ENCODE measurements at places on chromosomes 2 and 18. TPM values are rescaled to one million over a fixed set of nuclear protein-coding genes. Genes with fewer than 3 reads are reported as not detected.
A peak's percentile ranks its signal among the peaks of the same experiment; 100 is the strongest.

GRCh38 chr2:152562198-152562884, 154.9 kb downstream of the PRPF40A start:
- H3K27ac ChIP-seq: no peak overlapping the region
- H3K4me1 ChIP-seq: no peaks in the 10 kb centered on the region
- DNase-seq: no peak
- no peak overlapping the region for H3K4me3 ChIP-seq
- H3K27me3 ChIP-seq: no peaks in the 10 kb centered on the region

GRCh38 chr18:51039138-51040112, 9.4 kb downstream of the SMAD4 start:
- no peak overlapping the region for H3K4me3 ChIP-seq
- peaks cover 4% of the 10 kb centered on the region for H3K36me3 ChIP-seq

GRCh38 chr18:9823805-9824473, 61.8 kb upstream of the TXNDC2 start:
- H3K27ac ChIP-seq: peak overlapping the region; percentile 82
- H3K4me3 ChIP-seq: no peak overlapping the region
- no peak for DNase-seq
- H3K27me3 ChIP-seq: no peaks in the 10 kb centered on the region

DNA sequence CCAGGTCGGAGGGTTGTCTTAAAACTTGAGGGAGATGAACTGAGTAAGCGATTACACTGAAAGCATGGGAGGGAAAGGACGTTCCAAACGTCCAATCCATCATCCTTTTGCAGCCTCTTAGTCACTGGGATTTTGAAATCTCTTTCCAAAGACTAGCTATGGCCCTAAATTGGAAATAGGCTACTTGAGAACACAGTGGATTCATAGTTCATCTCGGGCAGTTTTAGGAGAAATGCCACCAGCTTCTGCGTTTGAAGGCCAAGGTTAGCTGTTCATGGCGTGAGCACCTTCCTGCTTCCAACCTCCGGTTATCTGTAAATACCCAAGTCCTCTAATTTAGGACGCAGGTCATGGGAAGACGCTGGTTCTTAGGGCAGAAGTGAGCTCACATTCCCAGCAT, 821 bp upstream of the EML6 start:
- no peak for DNase-seq
- peak overlapping the region; percentile 73 for H3K27ac ChIP-seq
- no peaks in the 10 kb centered on the region for H3K36me3 ChIP-seq
- H3K27me3 ChIP-seq: no peaks in the 10 kb centered on the region
- H3K4me3 ChIP-seq: peak overlapping the region; percentile 81

GRCh38 chr2:145572238-145572637, 1052.3 kb upstream of the ZEB2 start:
- no peak overlapping the region for H3K27ac ChIP-seq
- H3K4me3 ChIP-seq: no peak overlapping the region
- no peaks in the 10 kb centered on the region for H3K4me1 ChIP-seq
- H3K27me3 ChIP-seq: no peaks in the 10 kb centered on the region
- H3K36me3 ChIP-seq: no peaks in the 10 kb centered on the region

DNA sequence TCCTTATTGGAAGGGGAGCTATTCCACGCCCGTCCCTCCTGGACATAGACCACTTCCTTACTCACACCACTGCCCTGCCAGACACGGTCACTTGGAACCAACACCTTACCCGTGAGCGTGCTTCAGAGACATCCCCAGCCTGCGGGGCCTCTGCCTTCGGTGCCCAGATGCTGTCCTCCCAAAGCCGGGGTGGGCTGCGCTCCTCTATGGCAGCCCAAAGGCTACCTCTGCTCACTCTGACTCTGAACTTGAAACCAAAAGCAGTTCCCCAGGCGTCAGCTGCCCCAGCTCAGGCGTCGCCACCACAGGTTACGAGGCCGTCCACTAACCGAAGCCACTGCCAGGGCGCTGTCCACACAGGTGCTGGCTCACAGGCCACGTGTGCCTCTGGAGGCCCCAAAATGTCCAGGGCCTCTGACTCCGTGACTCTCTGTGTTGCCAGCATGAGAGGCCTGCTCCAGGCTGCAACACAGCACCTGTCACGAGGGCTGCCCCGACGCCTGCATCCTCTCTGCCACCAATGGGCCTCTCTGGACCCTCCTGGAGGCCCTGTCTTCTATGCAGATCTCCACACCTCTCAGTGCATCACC, 23.8 kb downstream of the HDAC4 start:
- no peaks in the 10 kb centered on the region for H3K27me3 ChIP-seq
- H3K4me1 ChIP-seq: peaks cover 3% of the 10 kb centered on the region
- peaks cover 4% of the 10 kb centered on the region for H3K36me3 ChIP-seq
- DNase-seq: no peak

DNA sequence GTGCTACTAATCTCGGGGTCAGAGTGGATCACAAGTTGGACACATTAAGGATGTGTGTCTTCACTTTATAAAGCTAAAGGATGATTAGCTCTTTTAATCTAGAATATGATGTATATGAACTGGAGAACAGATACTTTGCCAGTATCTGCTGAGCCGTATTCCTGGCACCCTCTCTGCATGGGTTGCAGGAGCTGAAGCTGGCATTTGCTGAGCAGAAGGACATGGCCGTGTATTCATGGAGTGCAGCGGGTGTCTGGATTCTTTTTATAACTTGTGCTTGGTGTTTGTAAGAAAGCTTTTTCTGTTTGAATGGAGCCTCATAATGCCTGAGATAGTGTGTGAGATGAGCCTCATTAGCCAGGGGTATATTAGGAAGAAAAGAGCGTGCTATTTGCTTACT, 103.9 kb upstream of the MCFD2 start:
- peaks cover 95% of the 10 kb centered on the region for H3K36me3 ChIP-seq
- DNase-seq: no peak
- H3K27ac ChIP-seq: peak overlapping the region; percentile 39
- H3K27me3 ChIP-seq: no peaks in the 10 kb centered on the region
- peaks cover 8% of the 10 kb centered on the region for H3K4me1 ChIP-seq

GRCh38 chr2:229342376-229342775, 71.3 kb upstream of the PID1 start:
- H3K27me3 ChIP-seq: peaks cover 89% of the 10 kb centered on the region
- H3K27ac ChIP-seq: no peak overlapping the region
- H3K4me1 ChIP-seq: peaks cover 24% of the 10 kb centered on the region
- H3K4me3 ChIP-seq: no peak overlapping the region
- no peak for DNase-seq

DNA sequence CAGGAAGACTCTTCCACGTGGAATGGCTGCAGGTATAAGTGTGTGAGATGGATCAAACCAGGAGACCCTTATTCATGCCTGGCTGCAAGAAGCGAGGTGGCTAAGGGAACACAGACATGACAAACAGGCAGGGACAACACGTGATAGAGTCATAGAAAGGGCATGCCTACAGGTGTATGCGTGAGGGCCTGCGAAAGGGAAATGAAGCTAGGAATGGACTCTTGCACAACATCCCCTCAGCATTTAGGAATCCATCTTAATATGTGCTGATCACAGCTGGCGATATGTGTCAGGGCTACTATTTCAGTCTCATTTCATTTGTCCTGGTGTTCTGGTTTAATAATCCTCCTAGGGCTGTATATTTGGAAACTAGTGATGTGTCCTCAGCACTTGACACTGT, 291.2 kb downstream of the MYT1L start:
- H3K4me1 ChIP-seq: no peaks in the 10 kb centered on the region
- no peaks in the 10 kb centered on the region for H3K27me3 ChIP-seq
- no peak overlapping the region for H3K27ac ChIP-seq

DNA sequence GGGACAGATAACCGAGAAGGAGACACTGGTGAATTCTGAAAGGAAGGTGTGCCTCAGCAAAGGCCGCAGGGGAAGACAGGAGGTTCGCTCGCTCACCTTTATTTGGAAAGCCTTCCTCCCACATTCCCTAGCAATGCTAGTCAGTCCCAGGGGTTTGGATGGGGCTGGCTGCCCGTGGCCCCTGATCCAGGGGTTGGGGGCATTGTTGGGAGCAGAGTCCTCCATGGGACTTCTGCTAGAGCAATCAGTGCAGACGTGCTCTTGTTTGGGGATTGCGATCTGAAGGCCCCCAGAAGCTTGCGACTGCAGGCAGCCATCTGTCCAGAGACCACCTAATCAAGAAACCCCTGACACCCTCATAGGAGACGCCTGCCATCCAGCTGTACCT, 6.0 kb upstream of the CYP27C1 start:
- no peaks in the 10 kb centered on the region for H3K36me3 ChIP-seq
- H3K4me3 ChIP-seq: no peak overlapping the region
- peaks cover 5% of the 10 kb centered on the region for H3K4me1 ChIP-seq

The FAM161A gene
- total RNA-seq: 0.92 TPM

The ASAP2 gene
- total RNA-seq: 6.4 TPM

The AGBL5 gene
- total RNA-seq: 7.1 TPM

The LYPD1 gene
- total RNA-seq: 0.57 TPM

The RNU2-63P gene
- total RNA-seq: not detected

The TBR1 gene
- not detected for total RNA-seq
